Breast epithelium (tissue), 4 donors: ENCODE measurements at places on chromosomes 3 and 15. TPM values are rescaled to one million over a fixed set of nuclear protein-coding genes. Genes with fewer than 3 reads are reported as not detected.

- no peak overlapping the region for H3K4me3 ChIP-seq
- H3K36me3 ChIP-seq = no peaks in the 10 kb centered on the region
- no peak overlapping the region for H3K27ac ChIP-seq
- H3K27me3 ChIP-seq = no peaks in the 10 kb centered on the region
- H3K4me1 ChIP-seq = no peaks in the 10 kb centered on the region
Observed at GRCh38 chr3:131283862-131284261, 97.7 kb upstream of the NUDT16 start.

DNA sequence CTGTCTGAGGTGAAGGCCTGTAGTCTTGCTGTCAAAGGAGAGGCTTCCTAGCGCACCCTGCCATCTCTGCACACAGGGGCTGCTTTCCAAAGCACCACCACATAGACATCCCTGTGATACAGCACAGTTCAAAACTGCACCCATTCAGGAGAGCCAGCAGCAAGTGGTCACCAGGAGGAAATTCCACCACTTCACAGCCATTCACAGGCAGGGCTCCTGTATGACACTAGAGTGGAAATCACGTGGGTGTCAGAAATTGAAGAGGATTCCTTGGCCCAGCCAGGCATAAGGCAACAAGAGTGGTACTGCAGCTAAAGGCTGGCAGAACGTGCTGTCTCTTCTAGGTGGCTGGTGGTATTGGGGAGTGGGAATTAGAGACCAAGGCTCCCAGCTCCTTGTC is 102.8 kb downstream of the RFTN1 start:
- no peak overlapping the region for H3K27ac ChIP-seq
- H3K4me3 ChIP-seq = no peak overlapping the region
- H3K36me3 ChIP-seq = no peaks in the 10 kb centered on the region
- no peaks in the 10 kb centered on the region for H3K4me1 ChIP-seq

The PLAAT1 gene
- 0.66 TPM for total RNA-seq

DNA sequence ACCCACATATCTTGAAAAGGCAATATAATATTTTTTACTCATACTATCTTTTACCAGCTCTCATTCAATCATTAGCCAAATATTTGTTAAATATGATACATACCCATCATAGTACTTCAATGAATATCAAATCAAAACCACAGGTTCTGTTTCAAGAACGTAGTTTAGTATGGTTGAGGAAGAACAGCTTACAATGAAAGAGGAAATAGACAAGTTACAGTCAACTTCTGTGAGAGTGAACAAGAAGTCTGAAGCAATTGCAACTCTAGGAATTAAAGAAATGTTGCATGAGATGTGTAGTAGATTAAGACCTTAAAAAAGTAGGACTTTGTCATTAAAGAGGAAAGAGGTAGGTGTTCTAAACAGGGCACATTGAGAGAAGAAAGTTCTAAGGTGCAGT is 9.3 kb downstream of the BCHE start:
- DNase-seq = no peak
- no peaks in the 10 kb centered on the region for H3K27me3 ChIP-seq
- no peaks in the 10 kb centered on the region for H3K36me3 ChIP-seq
- H3K4me3 ChIP-seq = no peak overlapping the region
- no peaks in the 10 kb centered on the region for H3K4me1 ChIP-seq
- H3K27ac ChIP-seq = no peak overlapping the region

The RHOV gene
- 12.1 TPM for total RNA-seq
